Activated B cell treated with CpG ODN at 0.5 μM for 24 hours (primary cell): ENCODE measurements at places on chromosomes 5 and 9.

DNA sequence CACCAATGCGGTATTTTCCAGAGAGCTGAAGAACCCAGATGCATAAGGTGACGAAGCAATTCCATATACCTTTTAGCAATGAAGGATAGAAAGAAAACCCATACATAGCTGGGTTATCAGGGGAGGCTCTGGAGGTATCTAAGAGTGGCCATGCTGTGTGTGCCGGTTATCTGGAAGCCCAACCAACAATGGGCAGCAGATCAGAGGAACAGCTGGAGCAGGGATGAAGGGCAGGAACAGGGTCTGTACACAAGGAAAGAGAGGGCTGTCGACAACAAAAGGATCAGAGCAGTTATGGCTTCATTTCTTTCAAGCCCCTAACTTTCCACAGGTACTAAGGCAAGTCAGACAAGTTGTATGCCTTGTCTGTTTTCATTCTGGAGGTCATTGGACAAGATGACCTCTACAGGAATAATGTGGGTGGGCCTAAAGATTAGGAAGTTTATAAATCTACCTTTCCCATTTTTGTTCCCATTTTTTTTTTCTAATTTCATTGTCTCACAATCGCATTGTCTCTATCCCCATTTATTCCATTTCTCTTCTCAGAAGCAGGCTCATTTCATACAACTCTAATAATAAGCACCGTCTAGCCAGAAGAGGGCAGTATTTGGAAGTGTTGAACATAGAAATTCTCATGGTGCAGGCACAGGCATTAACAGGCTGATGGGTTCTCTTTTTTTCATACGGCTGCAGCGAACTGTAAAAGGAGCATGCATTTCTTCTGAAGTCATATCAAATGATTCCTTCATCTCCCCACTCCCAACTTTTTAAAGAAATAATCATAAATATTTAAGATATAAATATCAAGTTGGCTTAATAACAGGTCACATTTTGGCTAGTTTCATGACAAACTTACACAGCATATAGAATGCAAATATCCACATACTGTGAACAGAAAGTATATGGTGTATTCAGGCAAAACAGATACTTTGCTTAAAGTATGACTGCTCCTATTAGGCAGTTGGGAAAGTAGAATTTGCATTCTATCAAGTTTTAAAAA lies 63.5 kb downstream of the ZNF474 start:
- H3K4me3 ChIP-seq, result no peak overlapping the region
- H3K27me3 ChIP-seq, result peaks cover 17% of the 10 kb centered on the region
- H3K4me1 ChIP-seq, result no peaks in the 10 kb centered on the region

DNA sequence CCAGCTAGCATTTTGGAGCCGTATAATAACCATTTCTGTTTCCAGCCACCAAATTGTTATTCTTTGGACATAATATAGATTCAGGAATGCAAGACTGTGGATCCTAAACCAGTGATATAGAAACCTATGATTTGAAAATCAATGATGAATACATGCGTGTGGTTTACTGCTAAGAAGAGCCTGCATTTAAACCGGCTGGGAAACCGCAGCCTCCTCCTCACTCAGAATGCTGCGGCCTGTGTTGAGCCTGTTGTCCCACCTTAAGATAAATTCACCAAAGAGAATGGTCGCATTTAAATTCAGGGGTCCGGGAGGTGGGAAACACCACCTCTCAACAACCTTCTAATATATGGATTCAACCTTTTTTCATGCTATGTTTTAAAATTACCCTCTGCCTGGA lies 148.0 kb downstream of the MEF2C start:
- peaks cover 54% of the 10 kb centered on the region for H3K36me3 ChIP-seq
- H3K4me1 ChIP-seq, result peaks cover 88% of the 10 kb centered on the region
- DNase-seq, result no peak
- H3K27me3 ChIP-seq, result no peaks in the 10 kb centered on the region
- H3K27ac ChIP-seq, result peak overlapping the region; percentile 91

- no peak overlapping the region for H3K27ac ChIP-seq
- no peaks in the 10 kb centered on the region for H3K36me3 ChIP-seq
- no peak for DNase-seq
- H3K27me3 ChIP-seq, result no peaks in the 10 kb centered on the region
- H3K4me1 ChIP-seq, result no peaks in the 10 kb centered on the region
Measured at GRCh38 chr9:61667559-61668121, 477.8 kb downstream of the SPATA31A7 start.

DNA sequence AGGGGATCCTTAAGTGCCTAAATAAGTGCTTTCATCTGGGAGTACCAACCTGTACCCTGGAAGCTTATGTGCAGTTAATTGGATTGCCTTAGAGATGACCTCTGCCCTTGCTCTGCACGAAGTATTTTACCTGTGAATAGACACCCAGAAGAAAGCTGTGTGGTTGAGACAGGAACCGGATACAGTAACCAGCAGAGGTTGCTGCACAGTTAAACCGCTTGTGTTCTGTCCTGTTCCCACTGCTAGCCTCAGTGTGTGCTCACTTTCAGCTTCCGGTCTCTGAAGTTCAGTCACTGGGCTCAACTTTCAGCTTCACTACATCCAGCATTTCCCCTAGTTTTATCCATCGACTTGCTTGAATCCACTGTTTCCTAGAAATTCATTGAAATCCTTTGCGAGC lies 185.3 kb downstream of the FAM170A start:
- H3K4me1 ChIP-seq, result no peaks in the 10 kb centered on the region
- H3K4me3 ChIP-seq, result no peak overlapping the region
- H3K36me3 ChIP-seq, result no peaks in the 10 kb centered on the region
- no peak for DNase-seq
- H3K27me3 ChIP-seq, result no peaks in the 10 kb centered on the region
- H3K27ac ChIP-seq, result no peak overlapping the region

- H3K27me3 ChIP-seq, result peaks cover 47% of the 10 kb centered on the region
- no peak overlapping the region for H3K27ac ChIP-seq
- no peak overlapping the region for H3K4me3 ChIP-seq
- DNase-seq, result no peak
- H3K36me3 ChIP-seq, result no peaks in the 10 kb centered on the region
- no peaks in the 10 kb centered on the region for H3K4me1 ChIP-seq
Measured at GRCh38 chr5:139872851-139873794, 77.5 kb downstream of the PSD2 start.

GRCh38 chr9:135341612-135342169 lies 137.9 kb upstream of the PPP1R26 start:
- no peak overlapping the region for H3K4me3 ChIP-seq
- DNase-seq, result no peak
- no peaks in the 10 kb centered on the region for H3K36me3 ChIP-seq
- no peak overlapping the region for H3K27ac ChIP-seq
- peaks cover 8% of the 10 kb centered on the region for H3K27me3 ChIP-seq

DNA sequence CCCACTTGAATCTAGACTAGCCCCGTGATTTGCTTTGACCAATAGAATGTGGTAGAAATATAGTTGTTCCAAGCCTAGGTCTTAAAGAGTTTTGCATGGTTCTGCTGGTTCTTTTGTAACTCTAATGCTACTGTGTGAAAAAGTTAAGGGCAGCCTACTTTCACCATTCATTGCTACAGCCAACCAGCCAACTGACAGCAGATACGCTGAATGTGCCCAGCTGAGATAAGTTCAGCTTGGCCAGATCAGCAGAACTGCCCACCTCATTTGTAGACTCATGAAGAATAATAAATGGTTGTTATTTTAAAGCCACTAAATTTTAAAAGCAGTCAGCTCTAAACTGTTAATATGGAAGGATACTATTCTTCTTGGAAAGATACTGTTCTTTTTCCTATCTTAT lies 23.9 kb downstream of the NR3C1 start:
- H3K4me1 ChIP-seq, result peaks cover 87% of the 10 kb centered on the region
- H3K27ac ChIP-seq, result no peak overlapping the region
- no peak for DNase-seq
- peaks cover 42% of the 10 kb centered on the region for H3K36me3 ChIP-seq
- H3K4me3 ChIP-seq, result no peak overlapping the region
- H3K27me3 ChIP-seq, result no peaks in the 10 kb centered on the region

- no peak overlapping the region for H3K27ac ChIP-seq
- H3K4me1 ChIP-seq, result no peaks in the 10 kb centered on the region
- H3K4me3 ChIP-seq, result no peak overlapping the region
- peaks cover 8% of the 10 kb centered on the region for H3K27me3 ChIP-seq
Measured at GRCh38 chr5:67773411-67774266, 441.9 kb upstream of the PIK3R1 start.

DNA sequence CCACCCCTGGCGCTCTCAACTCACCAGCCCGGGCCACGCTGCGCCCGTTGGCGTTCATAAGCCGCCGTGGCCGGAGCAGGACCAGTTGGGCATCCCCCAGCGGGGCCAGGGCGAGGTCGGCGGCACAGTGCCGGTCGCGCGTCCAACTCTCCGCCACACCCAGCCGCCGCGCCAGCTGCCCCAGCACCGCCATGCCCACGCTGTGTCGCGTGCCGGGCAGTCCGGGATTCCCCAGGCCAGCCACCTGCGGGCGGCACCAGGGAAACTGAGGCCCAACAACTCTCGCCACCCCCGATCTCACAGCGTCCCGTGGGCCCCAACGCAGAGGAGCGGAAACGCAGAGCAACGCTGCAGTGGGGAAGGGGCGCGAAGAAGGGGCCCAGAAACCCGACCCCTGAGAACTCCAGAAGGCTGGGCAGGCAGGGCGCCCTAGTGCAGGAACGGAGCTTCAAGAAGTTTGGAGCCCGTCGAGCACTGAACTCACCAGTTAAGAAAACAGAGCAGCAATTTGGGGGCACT lies 453 bp downstream of the PTRH1 start:
- H3K27ac ChIP-seq, result peak overlapping the region; percentile 92
- peaks cover 19% of the 10 kb centered on the region for H3K4me1 ChIP-seq
- H3K36me3 ChIP-seq, result peaks cover 3% of the 10 kb centered on the region
- H3K4me3 ChIP-seq, result peak overlapping the region; percentile 100
- no peaks in the 10 kb centered on the region for H3K27me3 ChIP-seq
- DNase-seq, result peak; percentile 29

DNA sequence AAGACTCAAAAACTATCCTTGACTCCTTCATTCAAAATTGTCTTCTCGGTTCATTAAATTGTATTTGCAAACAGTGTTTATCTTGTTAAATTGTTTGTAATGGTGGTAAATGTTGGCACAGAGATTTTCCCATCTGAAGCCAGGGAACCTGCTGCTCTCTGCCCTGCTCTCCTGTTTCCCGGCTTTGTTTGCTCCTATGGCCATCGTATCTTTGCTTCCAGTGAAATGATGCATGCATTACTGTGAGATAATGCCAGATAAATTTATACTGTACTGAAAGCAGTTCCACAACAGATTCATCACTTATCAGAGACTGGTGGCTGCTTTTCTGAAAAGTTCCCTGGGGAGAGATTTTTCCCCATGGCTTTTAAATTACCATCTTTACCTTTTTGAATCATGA lies 81.4 kb downstream of the CD180 start:
- H3K27ac ChIP-seq, result no peak overlapping the region
- no peaks in the 10 kb centered on the region for H3K4me1 ChIP-seq
- no peak overlapping the region for H3K4me3 ChIP-seq
- no peaks in the 10 kb centered on the region for H3K27me3 ChIP-seq
- H3K36me3 ChIP-seq, result peaks cover 15% of the 10 kb centered on the region

GRCh38 chr9:4097515-4097914 lies 202.4 kb downstream of the GLIS3 start:
- H3K4me1 ChIP-seq, result no peaks in the 10 kb centered on the region
- DNase-seq, result no peak
- H3K36me3 ChIP-seq, result no peaks in the 10 kb centered on the region
- no peak overlapping the region for H3K4me3 ChIP-seq
- H3K27me3 ChIP-seq, result peaks cover 6% of the 10 kb centered on the region

GRCh38 chr5:131944702-131945550 lies 537 bp downstream of the MEIKIN start:
- H3K4me3 ChIP-seq, result no peak overlapping the region
- H3K27ac ChIP-seq, result no peak overlapping the region
- DNase-seq, result no peak
- H3K27me3 ChIP-seq, result peaks cover 15% of the 10 kb centered on the region
- peaks cover 9% of the 10 kb centered on the region for H3K4me1 ChIP-seq

DNA sequence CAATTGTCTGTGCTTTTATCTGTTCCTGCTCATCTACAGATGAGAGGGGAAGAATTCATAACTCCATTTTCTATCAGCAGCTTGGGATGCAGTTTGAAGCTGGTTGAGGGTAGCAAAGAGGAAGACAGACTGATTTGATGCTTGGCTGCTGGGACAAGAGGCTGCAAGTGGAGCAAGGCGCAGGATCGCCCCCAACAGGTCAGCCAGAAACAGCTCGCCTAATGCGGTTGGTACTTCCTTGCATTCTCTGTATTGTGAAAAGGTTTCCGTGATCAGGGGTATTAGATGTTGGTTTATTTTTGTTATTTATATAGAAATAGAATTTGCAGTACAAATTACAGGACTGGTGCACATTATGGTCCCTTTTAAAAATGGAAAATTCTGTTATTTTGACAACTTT lies 40.6 kb downstream of the ZNF883 start:
- H3K27ac ChIP-seq, result no peak overlapping the region
- peaks cover 25% of the 10 kb centered on the region for H3K27me3 ChIP-seq
- no peak for DNase-seq

- no peak overlapping the region for H3K4me3 ChIP-seq
- no peaks in the 10 kb centered on the region for H3K4me1 ChIP-seq
- no peaks in the 10 kb centered on the region for H3K27me3 ChIP-seq
- peaks cover 40% of the 10 kb centered on the region for H3K36me3 ChIP-seq
- H3K27ac ChIP-seq, result no peak overlapping the region
Measured at GRCh38 chr5:103174147-103174546, 54.0 kb downstream of the PPIP5K2 start.

DNA sequence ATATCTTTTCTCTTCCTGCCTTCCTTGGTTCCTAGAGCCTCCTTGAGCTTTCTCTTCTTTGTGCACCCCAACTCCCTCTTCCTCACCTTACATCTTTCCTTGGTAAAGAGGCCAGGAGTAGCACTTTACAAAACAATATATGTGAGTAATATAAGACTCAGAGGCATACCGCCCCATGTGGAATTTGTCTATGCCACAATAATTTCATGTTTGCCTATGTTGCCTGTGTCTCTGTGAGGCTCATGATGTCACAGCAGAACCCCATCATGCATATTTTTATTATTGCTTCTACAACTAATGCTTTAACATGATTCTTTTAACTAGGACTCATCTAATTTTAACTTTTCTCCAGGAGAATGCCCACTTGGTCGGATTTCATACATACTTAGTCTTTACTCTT lies 15.0 kb upstream of the LVRN start:
- H3K4me1 ChIP-seq, result no peaks in the 10 kb centered on the region
- no peak overlapping the region for H3K4me3 ChIP-seq
- no peak for DNase-seq
- H3K36me3 ChIP-seq, result no peaks in the 10 kb centered on the region
- H3K27ac ChIP-seq, result no peak overlapping the region

DNA sequence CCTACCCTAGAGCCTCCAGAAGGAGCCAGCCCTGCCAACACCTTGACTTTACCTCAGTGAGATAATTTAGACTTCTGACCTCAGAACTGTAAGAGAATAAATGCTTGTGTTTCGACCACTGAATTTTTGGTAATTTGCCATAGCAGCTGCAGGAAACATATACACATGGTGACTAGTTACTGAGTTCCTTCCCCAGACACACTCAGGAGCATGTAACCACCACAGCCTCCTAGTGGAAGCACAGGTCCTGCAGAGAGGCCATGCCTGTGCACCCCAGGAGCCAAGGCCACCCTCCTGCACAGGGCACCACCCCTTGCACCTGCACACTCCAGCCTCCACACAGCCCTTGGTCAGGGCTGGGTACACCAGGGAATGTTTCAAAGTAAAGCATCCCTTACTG lies 7.6 kb upstream of the CAMSAP1 start:
- no peaks in the 10 kb centered on the region for H3K27me3 ChIP-seq
- no peak overlapping the region for H3K4me3 ChIP-seq
- H3K4me1 ChIP-seq, result peaks cover 29% of the 10 kb centered on the region
- no peak for DNase-seq
- H3K27ac ChIP-seq, result no peak overlapping the region
- H3K36me3 ChIP-seq, result peaks cover 63% of the 10 kb centered on the region
